ENCODE measurements at places on chromosomes 13 and 19.

DNA sequence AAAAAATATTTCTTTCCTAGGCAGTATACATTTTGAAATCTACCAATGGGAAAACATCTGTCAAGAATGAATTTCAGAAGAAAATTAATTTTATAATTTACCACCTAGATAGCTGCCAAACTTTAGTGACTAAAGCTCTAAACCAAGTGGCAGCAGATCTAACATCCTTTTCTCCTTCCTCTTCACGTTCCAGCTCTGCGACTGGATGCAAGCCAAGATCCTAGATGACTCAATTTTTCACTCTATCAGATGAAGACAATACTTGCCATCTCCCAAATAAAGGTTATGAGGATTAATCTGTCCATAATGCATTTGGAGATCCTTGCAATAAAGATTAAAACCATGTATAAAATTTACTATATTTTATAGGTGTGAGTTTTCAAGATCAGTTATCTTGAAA is 66.7 kb upstream of the MIR17HG start:
- no peak for DNase-seq

- no peak for DNase-seq
Measured at GRCh38 chr13:24443366-24443765, 69.2 kb downstream of the PARP4 start.

DNA sequence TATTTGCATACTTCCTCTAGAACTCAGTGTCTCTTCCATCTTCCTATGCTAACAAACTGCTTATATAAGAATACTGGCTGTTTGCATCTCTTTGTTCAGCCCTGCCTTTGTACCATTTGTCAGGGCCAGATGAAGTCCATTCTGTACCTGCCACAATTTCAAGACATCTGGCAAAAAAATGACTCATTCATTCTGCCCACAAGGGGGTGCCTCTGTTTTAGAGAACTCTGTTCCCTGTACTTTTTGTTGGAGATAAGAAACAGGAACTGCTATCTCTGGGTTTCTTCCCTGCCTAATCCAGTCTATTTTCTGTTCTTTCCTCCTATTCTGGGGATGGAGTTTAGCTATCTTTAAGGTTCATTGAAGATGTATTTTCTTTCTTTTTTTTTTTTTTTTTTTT is 23.0 kb downstream of the ZNF568 start:
- DNase-seq, result peak; percentile 1

GRCh38 chr19:41427647-41428480 is 690 bp upstream of the B3GNT8 start:
- DNase-seq, result peak; percentile 48

DNA sequence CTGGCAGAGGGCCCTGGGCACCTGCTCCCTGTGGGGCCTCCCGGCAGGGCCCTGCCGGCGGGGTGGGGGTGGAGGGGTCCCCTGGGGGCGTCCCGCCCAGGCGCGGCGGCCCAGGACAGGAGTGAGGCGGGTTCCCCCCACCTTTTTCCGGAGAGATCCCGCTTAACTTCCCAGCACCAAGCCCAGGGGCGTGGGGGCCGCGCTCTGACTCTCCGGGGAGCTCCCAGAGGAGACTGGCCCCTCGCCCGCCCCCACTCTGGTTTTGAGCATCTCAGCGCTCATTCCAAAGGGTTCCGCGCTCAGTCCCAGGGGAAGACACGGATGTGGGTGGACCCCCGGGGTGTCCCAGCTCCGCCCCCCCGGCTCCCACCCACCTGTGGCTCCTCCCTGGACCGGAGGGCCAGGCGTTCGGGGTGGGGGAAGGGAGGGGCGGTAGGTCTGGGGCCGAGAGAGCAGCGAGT is 476 bp downstream of the C2CD4C start:
- peak; percentile 42 for DNase-seq

DNA sequence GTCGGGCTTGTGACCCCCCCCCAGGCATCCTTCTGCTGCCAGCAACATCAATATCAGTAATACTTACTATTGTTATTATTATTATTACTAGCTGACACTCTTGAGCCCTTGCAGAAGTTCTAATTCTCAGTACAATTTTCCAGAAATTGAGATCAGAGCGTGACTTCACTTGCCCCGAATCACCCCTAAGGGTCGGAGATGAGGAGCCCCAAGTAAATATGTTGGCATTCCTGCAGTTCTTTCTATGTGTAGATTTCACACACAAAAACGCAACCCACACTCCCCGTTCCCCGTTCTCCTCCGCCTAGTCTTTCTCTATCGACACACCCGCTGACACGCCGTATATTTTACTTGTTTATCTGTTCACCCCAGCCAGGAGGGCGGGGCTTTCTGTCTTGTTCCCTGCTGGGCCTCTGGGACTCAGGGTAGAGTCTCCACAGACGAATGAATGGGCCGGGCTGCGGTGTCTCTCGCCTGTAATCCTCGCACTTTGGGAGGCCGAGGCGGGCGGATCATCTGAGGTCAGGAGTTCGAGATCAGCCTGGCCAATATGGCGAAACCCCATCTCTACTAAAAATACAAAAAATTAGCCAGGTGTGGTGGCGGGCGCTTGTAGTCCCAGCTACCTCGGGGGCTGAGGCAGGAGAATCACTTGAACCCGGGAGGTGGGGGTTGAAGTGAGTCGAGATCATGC is 14.7 kb downstream of the TLE5 start:
- DNase-seq, result no peak

DNA sequence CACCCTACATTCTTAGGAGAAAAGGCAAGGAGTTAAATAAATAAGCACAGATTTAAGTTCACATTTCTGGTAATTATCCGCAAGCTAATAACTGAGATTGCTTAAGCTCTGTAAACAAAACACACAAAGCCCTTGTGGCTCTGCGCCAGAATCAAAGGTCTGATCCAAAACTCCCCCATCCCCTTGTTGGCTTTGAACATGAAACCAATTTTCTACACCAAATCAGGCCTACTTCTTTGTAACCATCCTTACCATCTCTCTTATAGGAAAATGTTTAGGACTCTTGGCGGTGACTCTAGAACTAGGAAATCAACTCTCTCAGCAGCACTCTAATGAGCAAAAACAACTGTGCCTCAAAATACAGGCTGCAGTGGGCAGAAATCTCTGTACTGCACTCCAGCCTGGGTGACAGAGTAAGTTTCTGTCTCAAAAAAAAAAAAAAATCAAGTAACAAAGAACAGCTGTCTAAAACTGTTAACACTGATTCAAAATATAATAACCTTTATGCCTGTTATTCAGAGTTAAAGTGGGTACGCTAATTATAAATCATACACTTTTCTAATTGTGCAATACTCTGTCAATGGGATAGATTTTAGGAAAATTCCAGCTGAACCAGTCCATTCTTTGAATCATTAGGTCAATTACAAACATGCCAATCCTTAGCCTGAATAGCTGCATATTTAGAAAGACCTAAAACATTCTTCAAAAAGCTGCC is 25.8 kb downstream of the ABCC4 start:
- peak; percentile 29 for DNase-seq

GRCh38 chr13:39765801-39766463 is 110.5 kb downstream of the COG6 start:
- DNase-seq, result peak; percentile 86

DNA sequence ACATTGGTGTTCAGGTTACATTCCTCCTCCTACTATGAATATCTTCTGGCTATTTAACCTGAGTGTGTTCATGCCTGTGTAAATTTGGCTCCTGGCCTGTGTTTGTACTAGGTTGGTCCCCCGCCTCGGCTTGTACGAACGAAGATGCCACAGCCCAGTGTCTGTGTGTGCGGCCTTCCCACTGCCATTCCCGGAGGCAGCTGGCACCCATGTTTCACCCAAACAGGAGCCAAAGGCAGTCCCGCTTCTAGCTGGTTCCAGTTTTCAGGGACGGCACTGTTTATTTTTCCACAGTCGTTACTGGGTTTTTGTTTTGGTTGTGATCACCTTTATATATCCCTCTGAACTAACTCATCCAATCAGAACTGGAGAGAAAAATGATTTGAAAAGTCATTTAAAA is 102.5 kb upstream of the ZNF536 start:
- peak; percentile 18 for DNase-seq

DNA sequence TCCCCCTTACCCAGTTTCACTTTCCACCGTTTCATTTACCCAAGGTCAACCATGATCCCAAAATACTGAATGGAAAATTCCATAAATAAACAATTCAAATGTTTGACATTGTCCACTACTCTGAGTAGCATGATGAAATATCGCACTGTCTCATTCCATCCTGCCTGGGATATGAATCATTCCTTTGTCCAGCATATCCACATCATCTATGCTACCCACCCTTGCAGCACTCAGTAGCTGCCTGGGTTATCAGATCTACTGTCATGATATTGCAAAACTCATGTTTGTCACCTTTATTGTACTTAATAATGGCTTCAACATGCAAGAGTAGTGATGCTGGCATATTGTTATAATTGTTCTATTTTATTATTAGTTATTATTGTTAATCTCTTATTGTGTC is 263.9 kb upstream of the NBEA start:
- no peak for DNase-seq

- no peak for DNase-seq
Measured at GRCh38 chr13:106867249-106867648, 299.3 kb upstream of the ARGLU1 start.

DNA sequence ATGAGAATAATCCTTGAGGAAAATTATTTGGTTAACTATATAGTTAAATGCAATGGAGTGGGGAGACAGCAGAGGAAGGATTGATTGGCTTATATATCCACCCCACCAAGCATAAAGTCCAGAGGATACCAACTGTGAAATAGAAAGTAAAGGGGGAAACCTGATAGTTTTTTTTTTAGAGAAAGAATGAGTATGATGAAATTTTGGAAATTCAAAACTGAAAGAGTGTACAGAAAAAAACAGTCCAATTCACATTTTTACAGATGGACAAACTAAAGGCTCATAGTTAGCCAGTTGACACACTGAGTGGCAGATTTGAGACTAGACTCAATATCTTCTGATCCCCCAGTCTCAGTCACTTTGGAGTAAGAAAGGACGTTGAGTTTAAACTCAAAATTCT is 51.1 kb downstream of the FNDC3A start:
- no peak for DNase-seq

DNA sequence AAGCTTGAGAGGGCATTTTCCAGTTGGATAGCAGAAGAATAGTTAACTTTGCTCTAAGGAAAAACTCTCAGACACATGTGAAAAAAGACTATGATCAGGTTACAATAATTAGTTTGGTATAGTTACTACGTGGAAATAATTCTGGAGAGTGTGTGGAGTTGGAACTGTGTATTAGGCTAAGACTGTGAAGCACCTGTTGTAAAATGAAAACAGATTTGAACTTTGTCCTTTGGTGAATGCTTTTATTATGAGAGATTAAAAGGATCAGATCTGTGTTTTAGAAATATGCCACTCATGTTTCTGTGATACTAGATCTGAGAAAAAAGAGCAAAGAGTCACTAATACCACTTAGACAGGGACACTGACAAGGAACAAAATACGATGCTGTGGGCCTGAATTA is 807.5 kb upstream of the ATXN8OS start:
- no peak for DNase-seq

- DNase-seq, result no peak
Measured at GRCh38 chr19:19502808-19503602, 12.3 kb downstream of the TSSK6 start.

DNA sequence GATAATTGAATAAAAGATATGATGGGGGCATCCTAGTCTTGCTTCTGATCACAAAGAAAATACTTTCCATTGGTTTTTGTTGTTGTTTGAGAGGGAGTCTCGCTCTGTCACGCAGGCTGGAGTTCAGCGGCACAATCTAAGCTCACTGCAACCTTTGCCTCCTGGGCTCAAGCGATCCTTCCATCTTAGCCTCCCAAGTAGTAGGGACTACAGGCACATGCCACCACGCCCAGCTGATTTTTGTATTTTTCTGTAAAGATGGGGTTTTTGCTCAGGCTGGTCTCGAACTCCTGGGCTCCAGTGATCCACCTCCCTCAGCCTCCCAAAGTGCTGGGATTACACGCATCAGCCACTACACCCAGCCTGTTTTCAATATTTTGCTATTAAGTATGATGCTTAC is 17.1 kb upstream of the PSMC4 start:
- DNase-seq, result no peak

- DNase-seq, result no peak
Measured at GRCh38 chr13:50359779-50360178, 344.5 kb downstream of the KCNRG start.

GRCh38 chr19:45676851-45677263 is 8.8 kb downstream of the GIPR start:
- no peak for DNase-seq

DNA sequence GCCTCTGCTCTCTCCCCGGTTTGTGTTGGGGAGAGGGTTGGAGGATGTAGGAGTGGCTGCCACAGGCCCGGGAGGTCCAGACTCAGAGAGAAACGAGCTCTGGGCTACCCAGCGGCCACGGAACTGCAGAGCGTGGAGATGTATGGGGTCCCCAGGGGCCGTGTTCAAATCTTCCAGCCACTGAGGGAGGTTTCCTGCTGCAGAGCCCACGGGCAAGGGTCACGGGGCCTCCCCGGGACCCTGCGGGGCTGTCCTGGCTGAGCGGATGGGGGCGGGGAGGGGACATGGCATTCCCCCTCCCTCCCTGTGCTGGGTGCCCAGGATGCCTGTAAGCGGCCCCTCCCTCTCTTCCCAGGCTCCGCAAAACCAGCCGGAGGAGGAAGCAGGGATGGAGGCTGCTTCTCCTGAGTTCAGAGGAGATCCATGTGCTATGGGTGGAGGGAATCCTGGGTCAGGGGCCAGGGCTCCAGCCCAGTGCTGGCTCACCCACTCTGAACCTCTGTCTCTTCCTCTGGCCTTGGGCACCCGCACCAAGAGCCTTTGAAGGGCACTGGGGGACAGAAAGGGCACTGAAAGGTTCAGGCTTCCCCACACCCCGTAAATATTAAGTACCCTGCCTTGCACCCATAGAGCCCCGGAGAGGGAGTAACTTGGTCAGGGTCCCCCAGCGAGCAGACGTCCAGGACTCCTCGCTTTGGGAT is 22.6 kb downstream of the SMIM24 start:
- no peak for DNase-seq

GRCh38 chr13:65677906-65678305 is 1552.2 kb downstream of the PCDH9 start:
- DNase-seq, result no peak

DNA sequence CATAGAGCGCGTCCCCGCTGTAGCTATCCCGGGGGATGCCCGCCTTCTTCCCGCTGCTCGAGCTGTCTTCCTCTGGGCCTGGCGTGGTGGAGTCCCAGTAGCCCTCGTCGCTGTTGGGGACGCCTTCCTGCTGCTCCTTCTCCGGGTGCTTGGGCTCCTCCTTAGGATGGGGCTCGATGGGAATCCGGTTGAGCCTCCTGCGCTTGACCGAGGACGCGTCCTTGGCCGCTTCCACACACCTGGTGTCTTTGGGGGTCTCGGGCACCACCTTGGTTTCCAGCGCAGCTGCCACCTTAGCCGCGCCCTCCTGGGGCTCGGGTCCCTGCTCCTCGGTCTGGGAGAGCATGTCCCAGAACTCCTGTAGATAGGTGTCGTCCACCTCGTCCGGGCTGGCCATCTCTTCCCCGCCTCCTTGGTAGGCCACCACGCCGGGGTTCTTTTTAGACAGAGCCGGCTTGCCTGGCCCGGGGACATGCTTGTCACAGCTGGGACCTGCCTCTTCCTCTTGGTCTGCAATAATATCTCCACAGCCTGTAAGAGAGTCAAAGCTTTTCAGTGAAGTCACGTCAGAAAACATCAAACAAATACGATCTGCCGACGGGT is 2.0 kb downstream of the AMER2 start:
- DNase-seq, result no peak

- DNase-seq, result no peak
Measured at GRCh38 chr13:85725433-85725832, 73.8 kb downstream of the SLITRK6 start.

Measured in NCI-H1105 (cell line).